ENCODE measurements at places on chromosomes 3 and 15.

DNA sequence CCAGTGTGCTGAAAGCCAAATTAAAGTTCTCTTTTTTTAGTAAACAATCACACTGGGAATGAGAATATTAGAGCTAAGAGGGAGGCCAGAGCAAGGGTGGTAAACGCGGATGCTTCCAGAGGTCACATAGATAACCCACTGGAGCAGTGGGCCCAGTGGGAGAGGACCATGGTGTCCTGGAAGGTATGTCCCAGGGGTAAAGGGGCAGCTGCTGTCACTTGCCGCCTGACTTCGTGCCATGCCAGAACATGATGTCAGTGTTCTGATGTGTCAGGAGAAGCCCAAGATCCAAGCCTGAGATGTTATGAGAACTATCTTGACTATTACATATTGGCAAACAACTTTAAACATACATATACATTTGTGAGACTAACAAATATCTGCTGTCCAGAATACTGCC, 211.9 kb upstream of the IL12A start:
- DNase-seq: no peak

- DNase-seq: peak; percentile 56
Observed at GRCh38 chr15:97654481-97655076, 305.9 kb upstream of the ARRDC4 start.

DNA sequence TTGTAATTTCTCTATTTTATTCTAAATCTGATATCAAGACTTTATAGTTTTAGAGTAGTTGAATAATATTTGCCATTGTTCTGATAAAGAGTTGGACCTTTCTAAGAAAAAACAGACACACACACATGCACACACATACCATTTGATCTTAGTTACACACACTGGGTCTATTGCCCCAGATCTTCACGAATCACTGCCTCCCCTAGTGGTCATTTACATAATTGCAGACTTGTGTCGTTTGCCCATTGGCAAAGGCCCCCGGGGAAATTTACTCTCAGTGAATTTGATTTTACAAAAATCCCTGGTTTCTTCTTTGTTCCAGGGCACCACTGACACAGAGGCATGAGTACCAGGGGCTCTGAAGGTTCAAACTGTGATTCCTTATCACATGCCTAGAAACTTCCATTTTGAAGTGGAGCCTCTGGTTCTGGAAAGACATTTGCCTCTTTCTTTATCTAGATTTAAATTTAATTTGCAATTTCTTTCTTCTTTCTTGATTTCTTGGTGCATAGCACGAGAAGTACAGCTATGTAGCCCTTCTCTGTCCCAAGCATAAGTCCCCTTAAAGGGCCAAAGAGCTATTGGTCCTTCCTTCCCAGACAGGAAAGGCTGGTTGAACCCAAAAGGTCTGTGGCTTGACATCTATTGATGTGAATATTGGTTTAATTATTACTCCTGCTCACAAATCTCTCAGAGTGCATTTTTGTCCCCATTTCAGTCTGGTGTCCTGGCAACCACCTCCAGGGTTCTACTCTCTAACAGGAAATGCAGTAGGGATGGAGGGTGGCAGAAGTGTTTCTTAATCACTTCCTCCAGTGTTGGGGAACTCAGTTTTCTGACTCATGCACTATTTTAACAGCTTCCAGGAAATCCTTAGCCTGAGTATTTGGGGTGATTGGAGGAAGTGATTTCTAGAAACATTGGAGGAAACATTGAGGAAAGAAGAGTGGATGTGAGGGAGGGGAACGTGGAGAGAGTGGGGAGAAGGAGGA, 32.4 kb upstream of the SLC6A11 start:
- no peak for DNase-seq

GRCh38 chr3:151901644-151902285, 28.3 kb downstream of the SUCNR1 start:
- DNase-seq: no peak

DNA sequence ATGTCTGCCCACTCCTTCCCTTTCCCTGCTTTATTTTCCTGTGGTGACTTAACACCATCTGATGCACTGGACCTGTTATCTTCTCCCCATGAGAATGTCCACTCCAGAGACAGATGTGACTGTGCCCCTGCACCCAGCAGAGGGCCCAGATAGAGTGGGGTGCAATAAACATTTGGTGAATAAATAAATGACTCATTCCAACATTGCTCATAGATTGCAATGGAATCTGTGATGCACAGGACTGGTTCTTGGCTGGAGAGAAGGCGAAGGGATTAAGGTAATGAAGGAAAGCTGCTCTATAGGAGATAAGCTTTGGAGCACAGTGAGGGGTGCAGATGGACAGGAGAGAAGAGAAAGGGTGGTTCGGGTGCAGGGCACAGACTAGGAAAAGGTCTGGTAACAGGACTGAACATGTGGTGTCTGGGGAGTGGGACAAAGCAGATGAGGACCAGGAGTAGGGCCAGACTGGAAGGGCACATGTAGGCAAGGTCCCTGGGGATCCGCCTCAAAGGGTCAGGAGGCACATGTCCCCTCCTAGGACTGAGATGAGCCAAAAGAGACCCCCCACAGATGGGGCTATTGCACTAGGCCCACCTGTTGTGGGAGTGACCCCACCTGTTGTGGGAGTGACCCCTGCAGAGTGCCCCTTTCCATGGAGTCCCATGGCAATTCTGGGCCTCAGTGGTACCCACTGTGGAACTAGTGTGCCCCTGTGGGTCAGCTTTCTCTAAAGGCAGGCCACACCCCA, 17.5 kb upstream of the POC1A start:
- no peak for DNase-seq

DNA sequence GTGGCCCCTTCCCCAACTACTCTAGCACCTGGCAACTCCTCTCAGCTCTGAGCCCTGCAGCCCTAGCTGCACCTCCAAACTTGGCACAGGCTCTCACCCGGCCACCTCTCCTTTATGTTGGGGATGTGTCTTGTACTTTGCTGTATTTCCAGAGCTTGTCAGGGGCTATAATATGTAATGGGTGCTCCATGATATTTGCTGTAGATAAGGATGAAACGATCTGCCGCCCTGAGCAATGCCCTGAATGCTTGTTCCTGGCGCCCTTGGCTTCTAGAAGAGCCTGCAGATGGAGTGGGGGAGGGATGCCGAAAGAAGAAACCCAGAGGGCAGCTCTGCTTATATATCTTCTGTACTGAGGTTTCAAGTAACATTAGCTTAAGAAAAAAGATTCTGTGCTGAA, 35.9 kb upstream of the ZBTB38 start:
- DNase-seq: no peak

GRCh38 chr3:56269755-56270535, 198.3 kb downstream of the ERC2 start:
- DNase-seq: no peak
